Muscle of back (tissue), 13 donors: ENCODE measurements at places on chromosomes 7 and 10.

- no peak for DNase-seq
These were observed 171.2 kb downstream of the SUGCT start for GRCh38 chr7:40306025-40306424.

DNA sequence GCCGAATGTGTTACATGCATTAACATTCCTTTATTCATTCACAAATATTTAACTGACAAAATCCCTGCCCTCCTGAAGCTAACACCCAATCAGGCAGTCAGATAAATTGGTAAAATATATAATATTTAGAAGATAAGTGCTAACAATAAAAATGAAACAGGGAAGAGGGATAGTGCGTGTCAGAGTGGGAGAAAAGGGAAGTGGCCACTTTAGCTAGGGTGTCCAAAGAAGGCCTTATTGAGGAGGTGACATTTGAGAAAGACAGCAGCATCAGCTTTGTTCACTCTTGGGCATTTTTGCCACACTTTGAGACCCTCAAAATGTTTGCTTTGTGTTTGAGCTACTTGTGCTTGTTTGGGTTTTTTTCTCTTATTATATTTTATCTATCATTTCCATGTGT is 317.8 kb downstream of the SNX13 start:
- DNase-seq, result no peak

DNA sequence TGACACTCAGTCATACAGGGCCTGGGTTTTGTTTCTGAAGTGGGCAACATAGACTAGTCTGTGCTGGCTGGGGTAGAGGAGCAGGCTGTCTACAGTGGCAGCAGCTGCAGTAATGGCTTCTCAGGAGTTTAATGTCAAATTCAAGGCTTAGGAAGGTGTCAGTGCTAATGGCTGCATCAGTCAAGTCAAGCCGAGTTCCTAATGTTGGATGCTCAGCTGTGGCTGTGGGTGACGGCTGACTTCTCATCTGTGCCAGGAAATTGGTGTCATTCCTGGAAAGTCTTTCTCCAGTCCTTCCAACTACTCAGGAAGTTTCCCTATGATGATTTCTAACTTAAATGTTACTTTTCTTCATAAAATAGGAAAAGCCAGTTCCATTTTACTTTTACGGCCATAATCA is 468.1 kb upstream of the IGFBP3 start:
- no peak for DNase-seq

DNA sequence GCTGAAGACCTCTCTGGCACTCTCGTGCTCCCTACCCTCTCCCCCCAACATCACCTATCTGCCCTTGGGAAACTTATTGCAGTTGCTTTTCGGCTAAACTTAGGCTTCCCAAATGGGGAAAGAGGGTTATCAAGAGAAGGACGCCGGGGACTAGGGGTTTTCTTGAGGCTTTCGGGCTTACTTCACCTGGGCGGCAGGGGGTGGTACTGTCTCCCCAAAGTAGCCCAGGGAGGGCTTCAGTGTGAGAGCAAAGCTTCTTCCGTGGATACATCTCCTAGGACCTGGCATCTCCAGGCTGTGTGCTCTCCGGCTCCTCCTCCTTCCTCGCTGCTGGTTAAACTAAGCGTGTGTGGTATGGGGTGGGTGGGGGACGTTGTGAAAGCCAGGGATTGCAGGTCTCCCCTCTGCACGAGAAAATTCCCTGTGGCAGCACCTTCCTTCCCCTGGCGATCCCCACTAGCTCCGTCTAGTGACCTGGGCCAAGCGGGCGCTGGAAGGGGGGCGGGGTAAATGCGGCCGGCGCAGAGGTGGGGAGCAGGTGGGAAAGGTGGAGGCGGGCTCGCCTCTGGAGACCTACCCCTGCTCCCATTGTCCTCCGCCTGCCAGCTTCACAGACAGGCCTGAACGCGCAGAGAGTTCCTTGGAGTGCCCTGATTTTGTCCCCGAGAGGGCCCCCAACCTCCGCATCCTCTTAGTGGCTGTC is 1.1 kb downstream of the PLXDC2 start:
- peak; percentile 82 for DNase-seq

DNA sequence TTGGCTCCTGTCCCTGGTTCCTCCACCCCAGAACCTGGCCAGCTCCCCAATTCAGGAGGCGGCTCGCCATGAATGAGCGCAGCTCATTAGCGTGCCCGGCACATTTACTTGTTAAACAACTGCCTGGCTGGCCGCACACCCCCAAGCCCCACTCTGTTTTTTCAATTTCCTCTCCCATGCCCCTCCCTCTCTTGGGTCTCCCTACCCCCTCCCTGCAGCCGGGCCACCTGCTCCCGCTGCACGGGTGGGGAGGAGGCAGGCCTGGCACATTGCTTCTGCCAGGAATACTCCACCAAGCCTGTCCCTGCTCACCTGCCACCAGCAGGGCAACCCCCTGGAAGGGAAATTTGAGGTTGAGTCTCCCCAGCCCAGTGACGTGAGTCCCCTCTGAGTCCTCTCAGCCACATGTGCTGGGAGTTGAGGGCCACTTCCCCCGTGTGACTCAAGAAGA is 2.5 kb upstream of the SLIT1 start:
- DNase-seq, result peak; percentile 26

DNA sequence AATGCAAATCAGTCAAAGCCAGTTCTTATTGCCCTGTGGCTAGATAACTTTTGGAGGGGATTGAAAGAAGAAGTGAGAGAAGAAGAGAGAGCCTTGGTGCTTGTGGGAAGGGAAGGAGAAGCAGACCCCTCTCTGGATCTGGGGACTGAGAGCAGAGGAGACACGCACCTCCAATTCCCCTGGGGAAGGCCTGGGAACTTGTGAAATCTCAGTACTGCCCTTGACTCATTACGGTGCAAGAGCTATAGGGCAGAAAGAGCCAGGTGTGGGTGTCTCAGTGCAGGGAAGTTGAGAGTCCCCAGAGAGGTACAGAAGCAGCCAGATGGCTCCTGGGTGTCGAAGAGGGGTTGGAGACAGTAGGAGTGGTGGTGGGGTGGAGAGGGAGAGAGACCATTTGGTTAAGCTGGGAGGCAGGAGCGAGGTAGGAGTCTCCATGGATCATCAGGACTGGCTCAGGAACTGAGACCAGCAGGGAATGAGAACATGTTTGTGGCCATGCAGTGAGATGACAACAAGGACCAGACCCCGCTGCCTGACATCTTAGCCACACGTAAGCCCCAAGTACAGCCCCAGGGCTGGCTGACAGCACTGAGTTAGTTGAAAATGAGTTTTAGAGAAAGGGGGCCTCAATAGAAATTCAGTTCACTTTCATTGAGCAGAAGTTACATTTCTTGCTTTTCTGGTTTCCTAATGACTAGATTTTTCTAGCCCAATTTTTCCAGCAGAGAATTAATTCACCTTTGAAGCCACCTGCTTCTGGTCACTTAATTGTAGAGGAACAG is 238.2 kb downstream of the BUB3 start:
- DNase-seq, result no peak

- DNase-seq, result peak; percentile 37
These were observed 390.3 kb downstream of the KCNMA1 start for GRCh38 chr10:77247031-77247990.

- no peak for DNase-seq
These were observed 7.3 kb upstream of the SNX13 start for GRCh38 chr7:17947620-17948019.

DNA sequence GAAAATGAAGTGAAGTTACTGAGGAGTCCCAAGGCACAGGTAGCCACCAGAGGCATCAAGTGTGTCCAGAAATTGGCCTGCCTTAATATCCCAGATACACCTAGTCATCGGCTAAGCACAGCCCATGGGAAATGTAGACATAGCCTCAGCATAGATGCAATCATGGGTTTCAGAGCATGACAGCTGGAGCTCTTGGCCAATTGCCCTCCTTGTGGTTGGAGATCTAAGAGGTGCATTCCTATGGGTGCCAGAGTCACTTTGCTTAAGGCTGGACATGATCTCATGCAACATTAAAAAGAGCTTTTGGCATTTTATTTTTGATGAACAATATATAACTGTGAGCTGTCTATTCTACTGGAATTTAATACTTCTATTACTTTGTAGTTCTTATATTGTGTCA is 758.0 kb upstream of the LRRTM3 start:
- DNase-seq, result no peak

GRCh38 chr7:135512135-135512887 is 2.4 kb upstream of the CNOT4 start:
- DNase-seq, result peak; percentile 40

GRCh38 chr7:143436325-143436946 is 6.8 kb upstream of the TAS2R60 start:
- no peak for DNase-seq

- no peak for DNase-seq
These were observed 5.0 kb downstream of the PRKAG2 start for GRCh38 chr7:151871904-151872303.

DNA sequence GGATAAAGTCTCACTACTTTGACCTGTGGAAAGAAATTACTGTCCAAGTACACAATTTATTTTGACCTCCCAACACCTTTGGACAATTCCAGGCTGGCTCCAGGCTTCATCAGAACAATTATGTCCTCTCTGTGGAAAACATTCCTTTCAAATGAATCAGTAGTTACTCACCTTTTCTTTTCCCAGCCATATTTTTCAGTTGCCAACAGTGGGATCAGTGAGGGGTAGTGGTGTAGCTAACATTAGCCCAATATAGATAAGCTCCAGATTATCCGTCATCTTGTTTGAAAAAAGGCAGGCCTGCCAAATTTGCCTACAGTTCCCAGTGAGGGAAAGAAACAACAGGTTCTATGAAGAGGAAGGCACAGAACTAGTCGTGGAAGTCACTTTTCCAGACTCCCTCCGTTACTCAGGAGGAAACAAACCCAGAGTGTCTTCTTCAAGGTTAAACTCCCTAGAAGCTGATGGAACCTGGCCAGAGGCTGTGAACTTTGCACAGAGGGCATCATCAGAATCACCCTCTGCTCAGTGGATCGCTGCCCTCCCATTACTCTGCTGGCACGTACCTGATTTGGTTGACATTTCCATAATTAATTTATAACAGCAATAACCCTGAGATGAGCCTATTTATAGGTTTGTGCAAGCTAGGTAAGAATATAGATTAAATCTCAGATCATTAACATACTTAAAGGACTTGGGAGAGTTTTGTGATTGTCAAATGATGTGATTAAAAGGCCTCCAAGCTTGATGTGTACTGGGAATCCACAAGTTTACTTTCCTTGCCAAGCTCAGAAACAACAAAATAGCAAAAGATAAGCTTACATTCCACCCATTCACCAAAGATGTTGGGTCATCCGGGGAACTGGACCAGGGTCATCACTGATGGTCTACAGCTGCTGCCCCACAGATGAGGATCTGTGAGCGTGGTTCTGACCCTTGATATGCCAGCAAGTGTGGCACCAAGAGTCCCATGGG is 654.6 kb upstream of the GALNT17 start:
- DNase-seq, result no peak

GRCh38 chr10:121865554-121865953 is 62.3 kb downstream of the ATE1 start:
- DNase-seq, result no peak

- DNase-seq, result no peak
These were observed 298.9 kb upstream of the PITRM1 start for GRCh38 chr10:3471472-3471871.

DNA sequence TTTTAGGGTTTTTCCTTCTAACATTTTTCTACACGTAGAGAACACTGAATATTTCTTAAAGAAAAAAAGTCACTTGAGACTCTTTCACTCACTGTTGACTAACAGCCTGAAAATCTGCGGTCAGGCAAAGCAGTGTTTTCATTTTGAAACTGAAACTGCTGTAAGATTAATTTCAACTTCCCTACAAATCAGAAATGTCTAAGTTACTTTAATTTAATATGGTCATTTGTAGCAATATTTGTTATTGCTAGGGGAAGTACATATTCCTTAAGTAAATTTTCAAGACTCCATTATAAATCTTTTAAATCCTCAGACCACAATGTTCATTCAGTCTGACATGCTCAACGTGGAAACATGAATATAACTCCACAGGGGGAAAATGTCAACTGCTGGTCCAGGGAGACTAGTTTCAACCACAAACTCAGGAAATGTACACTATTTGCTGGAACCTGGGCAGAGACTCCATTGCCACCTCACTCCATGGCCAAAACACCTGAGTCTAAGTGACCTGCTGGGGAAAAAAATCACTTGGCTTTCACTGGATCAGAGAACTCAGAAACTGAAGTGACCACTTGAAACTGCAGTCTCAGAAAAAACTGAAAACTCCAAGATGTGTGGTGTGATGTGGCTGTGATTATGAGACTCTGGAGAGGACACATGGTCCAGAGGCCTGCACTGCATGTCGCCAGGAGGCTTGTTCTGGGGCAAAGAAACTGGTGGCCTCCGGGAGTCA is 161.2 kb downstream of the TAX1BP1 start:
- DNase-seq, result peak; percentile 63

DNA sequence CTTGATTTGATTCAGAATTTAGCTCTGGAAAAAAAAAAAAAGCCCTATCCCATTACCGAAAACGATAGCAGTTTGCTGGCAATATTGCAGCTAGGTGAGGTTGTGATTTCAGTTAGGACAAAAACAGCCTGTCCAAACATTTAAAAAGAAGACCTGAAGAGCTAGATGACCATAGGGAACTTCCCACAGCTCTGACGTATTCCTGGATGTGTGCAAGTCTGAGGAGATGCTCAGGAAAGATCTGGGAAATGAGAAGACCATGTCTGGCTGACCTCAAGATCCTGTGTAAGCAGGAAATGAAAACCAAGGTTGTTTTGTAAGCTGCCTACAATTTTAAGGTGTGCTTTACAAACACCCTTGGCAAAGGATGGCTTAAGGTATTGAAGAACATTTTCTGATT is 88.7 kb downstream of the RAMP3 start:
- no peak for DNase-seq

- no peak for DNase-seq
These were observed 81.4 kb upstream of the FAM133B start for GRCh38 chr7:92671505-92672169.

DNA sequence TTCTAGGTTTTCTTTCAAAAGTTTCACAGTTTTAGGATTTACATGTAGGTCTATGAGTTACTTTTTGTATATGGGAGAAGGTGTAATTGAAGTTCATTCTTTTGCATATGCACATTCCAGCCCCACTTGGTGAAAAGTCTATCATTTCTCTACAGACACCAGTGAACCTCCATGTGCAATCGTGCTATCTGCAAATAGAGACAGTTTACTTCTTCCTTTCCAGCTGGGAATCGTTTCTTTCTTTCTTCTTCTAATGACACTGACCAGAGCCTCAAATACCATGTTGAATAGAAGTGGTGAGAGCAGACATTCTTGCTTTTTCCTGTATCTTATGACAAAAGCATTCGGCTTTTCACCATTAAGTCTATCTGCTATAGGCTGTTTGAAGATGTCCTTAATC is 122.7 kb downstream of the ARHGAP22 start:
- no peak for DNase-seq

- DNase-seq, result no peak
These were observed 47.9 kb downstream of the SP8 start for GRCh38 chr7:20738518-20739481.

DNA sequence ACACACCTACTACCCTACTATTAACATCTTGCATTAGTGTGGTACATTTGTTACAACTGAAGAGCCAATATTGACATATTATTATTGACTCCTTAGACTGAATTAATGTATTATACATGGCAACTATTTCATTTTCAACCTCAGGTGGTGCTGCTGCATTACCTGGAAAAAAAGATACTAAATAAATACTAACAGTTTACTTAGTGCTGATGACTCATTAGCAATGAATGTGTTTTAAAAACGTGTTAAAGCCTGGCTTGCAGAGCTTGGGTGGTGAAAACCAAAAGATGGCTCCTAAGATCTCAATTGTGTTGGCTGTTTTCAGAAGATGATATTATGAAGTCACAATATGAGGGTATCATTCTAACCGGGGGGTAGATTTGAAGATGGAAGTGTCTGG is 34.8 kb downstream of the CFAP43 start:
- no peak for DNase-seq

GRCh38 chr7:117096942-117097341 is 143.6 kb downstream of the ST7 start:
- DNase-seq, result no peak
